ENCODE measurements at places on chromosomes 7 and 10.

DNA sequence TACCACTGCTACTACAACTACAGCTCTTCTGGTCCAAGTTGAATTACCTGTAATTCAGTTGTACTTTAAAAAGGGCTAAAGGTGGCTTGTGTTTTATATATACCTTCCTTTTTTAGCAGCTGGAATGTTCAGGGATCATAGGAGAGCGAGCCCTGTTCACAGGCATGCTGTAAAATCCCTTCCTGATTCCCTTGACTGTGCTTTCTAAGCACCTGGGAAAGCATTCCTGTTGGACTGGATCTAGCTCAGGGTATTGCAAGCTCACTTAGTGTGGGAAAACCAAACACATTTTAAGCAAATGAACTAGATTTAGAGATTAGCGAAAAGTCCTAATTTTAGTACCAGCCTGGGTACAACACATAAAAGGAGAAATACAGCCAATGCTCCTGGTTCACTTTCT, 31.5 kb downstream of the BPGM start:
- DNase-seq = no peak

DNA sequence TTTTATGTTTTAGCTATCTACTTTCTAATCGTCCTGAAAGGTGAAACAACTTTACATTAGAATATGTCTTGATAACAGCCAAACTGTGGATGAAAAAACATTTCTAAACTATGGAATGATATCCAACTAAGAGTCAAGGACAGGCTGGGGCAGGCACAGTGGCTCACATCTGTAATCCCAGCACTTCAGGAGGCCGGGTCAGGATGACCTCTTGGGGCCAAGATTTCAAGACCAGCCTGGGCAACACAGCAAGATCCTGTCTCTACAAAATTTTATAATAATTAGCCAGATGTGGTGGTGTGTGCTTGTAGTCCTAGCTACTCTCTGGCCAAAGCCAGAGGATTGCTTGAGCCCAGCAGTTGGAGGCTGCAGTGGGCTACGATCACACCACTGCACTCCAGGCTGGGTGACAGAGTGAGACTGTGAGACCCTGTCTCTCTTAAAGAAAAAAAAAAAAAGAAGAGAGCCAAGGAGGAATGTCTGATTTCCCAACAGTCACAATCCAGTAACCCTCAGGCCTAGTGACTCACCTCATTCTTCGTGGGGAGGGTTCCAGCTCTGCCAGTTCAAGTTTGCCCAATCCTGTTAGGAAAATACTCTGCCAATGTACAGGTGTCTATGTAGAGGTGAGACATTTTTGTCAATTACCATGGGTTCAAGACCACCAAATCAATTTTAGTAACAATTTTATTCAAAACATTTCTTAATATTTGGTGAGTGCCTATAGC, 14.6 kb upstream of the FZD1 start:
- DNase-seq = peak; percentile 47

DNA sequence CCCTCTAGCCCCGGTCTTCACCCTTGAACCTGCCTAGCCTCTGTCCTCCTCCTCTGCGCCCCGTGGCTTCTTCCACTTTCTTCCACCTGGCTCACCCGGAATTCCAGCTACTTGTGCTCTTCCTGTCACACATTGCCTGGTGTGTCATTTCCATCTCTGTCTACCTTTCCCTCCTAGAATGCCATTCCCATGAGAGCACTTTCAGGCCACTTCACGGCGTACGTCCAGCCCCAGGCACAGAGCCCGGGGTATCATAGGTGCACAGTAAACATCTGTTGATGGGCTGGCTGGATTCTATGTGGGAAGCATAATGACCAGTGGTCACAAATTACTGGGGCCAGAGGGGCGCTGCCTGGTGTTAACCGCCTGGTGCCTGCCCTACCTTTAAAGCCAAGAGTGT, 161.3 kb downstream of the CUX1 start:
- DNase-seq = no peak

GRCh38 chr10:117360994-117361667, 14.1 kb downstream of the PDZD8 start:
- DNase-seq = no peak

GRCh38 chr7:23014681-23015080, 751 bp upstream of the HYCC1 start:
- DNase-seq = no peak

- no peak for DNase-seq
These were observed 11.7 kb downstream of the NOBOX start for GRCh38 chr7:144391823-144392255.

DNA sequence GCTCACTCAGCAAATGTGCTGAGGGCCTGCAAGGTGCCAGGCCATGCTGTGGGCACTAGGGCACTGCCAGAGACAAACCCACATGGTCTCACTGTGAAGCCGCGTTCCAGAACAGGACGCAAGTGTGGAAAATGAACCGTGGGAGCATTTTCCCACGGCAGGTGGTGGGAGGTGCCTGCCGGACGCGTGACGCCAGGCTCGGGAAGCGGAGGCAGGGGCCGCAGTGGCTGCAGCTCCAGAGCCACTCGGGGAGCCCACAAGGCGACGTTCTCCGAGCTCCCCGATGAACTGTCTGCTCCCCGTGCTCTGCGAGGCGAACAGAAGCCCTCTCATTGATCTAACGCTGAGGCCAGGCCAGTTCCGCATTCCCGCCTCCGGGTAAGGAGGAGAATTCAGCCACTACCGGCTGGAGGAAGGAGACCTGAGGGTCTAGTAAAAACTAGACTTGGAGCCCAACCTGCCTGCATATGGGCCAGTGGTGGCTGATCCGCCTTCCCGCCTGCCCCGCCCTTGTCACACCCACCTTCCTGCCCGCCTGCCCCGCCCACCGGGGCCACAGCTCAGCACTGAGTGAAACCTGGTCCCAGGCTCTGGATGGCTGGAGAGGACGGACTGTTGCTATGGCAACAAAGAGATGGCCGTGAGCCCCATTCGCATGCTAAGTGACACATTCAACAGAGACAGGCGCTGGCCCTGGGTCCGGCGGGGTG, 13.1 kb downstream of the ADGRA1 start:
- no peak for DNase-seq

- DNase-seq = no peak
These were observed 84.7 kb downstream of the MAPK8 start for GRCh38 chr10:48390933-48391845.

DNA sequence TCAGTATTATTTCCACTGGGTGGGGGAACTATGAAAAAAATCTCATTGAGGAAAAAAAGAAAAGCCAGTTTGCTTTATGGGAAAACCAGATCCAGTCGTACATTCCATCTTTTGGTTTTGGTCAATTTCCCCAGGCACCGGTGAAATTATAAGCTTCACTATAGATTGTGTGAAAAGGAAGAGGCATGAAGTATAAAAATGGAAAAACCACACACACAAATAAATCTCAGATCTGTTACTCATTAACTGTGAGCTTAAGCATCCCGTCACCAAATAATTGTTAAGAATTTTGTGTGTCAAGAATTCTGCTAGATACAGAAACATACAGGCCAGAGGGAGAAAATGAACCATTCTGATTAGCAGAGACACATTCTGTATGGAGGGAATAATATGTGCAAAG, 405.5 kb upstream of the CELF2 start:
- DNase-seq = no peak

DNA sequence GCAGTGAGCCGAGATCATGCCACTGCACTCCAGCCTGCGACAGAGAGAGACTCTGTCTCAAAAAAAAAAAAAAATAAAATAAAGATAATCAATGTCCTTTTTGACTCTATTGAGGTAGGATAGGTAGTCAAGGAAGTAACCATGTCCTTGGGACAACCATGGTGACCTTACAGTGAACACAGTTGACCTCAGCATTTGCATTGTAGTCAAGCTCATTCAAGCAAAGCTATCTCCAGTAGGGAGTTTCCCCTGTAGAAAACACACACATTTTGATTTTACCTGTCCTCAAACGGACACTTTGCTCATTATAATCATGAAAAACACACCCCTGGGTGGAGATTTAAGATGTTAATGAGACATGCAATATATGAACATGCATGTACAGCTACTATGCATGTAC, 171.7 kb downstream of the KIF20B start:
- DNase-seq = no peak

DNA sequence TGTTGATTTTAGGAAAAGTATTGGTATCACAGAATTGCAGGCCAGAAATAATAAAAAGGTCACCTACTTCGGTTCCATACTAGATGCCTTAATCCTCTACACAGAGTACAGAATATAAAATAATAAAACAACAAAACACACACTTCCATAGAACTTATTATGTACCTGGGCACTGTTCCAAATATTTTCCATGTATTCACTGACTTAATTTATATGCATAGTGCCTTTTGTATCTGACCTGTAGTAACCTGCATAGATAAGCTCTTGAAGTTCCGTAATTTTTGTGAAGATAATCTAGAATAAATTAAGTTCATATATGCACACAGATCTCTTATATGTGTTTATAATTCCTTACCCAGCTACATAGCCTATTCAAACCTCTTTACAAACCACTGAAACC, 78.3 kb downstream of the RAPGEF5 start:
- DNase-seq = no peak

- DNase-seq = peak; percentile 94
These were observed at the start of gene TMEM209 for GRCh38 chr7:130205084-130205947. Gene TMEM209 (minus strand): TSS chr7:130205406. CDS start chr7:130205375, 31 bp downstream.

DNA sequence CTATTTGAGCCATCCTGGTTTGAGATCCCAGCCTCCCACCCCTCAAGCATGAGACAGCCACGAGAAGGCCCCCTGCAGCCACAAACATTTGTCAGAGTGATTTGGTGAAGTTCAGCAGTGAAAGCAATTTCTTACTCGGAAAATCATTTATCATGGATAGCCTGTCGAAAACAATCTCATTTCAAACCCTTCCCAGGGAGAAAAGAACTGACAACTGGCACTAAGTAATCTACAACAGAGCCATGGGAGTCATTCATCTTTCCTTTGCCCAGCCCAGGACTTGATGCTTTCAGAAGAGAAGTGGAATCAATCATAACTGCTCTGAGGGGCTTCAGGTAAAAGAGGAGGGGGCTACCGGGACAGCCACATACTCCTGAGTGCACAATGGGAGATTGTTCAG, 411.2 kb downstream of the KCNMA1 start:
- no peak for DNase-seq

DNA sequence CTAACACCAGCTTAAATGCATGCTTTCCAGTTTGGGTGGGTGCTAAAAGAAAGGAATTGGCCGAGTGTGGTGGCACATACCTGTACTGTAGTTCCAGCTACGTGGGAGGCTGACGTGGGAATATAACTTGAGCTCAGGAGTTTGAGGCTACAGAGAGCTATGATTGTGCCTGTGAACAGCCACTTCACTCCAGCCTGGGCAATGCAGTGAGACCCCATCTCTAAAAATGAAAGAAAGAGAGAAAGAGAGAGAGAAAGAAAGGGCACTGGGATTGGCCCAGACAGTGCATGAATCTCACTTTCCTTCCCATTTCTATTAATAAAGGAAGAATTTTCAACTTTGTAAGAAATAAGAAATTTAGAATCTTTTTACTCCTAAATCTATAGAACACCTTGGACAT, 265.4 kb downstream of the CREB5 start:
- DNase-seq = no peak

- DNase-seq = no peak
These were observed 175.5 kb downstream of the SFMBT2 start for GRCh38 chr10:7235376-7235775.

- DNase-seq = peak; percentile 70
These were observed 431 bp downstream of the ZYX start for GRCh38 chr7:143381427-143382125.

DNA sequence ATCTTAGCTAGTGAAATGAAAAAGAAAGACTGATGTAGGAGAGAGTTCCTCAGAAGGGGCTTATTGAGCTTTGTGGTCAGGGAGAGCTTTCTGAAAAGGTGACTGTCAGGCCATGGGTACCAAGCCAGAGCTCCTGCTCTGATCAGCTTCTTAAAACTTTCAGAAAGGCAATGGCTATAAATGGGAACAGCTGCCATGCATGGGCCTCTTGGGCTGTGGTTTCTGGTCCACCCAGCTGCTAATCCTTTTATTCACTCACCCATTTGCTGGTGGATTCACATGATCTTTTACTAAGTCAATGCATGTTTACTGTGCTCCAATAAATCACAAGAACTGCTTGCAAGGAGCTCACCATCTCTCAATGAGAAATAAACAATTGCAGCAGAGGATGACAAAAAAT, 60.1 kb upstream of the ZPBP start:
- no peak for DNase-seq
